ENCODE measurements at places on chromosomes 5 and 9. TPM values are rescaled to one million over a fixed set of nuclear protein-coding genes. Genes with fewer than 3 reads are reported as not detected.

AFAP1L1 gene
- 39.9 TPM for total RNA-seq

SLIT3 gene
- 2.9 TPM for total RNA-seq

TRIP13 gene
- total RNA-seq = 0.41 TPM

HBEGF gene
- 22.2 TPM for total RNA-seq

LIX1 gene
- not detected for total RNA-seq

CTSV gene
- total RNA-seq = not detected

CLIC3 gene
- total RNA-seq = not detected

SHOC1 gene
- total RNA-seq = not detected

NPDC1 gene
- total RNA-seq = 20.7 TPM

SLCO6A1 gene
- not detected for total RNA-seq

NEUROG1 gene
- total RNA-seq = not detected

PLPP1 gene
- 90.2 TPM for total RNA-seq

PCDHB10 gene
- total RNA-seq = 0.55 TPM

ADAMTS16 gene
- not detected for total RNA-seq

IL7R gene
- total RNA-seq = 0.81 TPM

MARCOL gene
- total RNA-seq = not detected

GCNT4 gene
- total RNA-seq = 1.9 TPM

All from gastrocnemius medialis (tissue), 4 donors.